ENCODE measurements at places on chromosomes 7 and 10.

GRCh38 chr10:127161482-127161881 lies 34.9 kb downstream of the INSYN2A start:
- DNase-seq: peak; percentile 56

- DNase-seq: no peak
These were observed 1.9 kb upstream of the PAX4 start for GRCh38 chr7:127619681-127620405.

- DNase-seq: no peak
These were observed 64.6 kb downstream of the GSAP start for GRCh38 chr7:77351539-77352004.

- no peak for DNase-seq
These were observed 329.7 kb upstream of the POM121L12 start for GRCh38 chr7:52705768-52706167.

DNA sequence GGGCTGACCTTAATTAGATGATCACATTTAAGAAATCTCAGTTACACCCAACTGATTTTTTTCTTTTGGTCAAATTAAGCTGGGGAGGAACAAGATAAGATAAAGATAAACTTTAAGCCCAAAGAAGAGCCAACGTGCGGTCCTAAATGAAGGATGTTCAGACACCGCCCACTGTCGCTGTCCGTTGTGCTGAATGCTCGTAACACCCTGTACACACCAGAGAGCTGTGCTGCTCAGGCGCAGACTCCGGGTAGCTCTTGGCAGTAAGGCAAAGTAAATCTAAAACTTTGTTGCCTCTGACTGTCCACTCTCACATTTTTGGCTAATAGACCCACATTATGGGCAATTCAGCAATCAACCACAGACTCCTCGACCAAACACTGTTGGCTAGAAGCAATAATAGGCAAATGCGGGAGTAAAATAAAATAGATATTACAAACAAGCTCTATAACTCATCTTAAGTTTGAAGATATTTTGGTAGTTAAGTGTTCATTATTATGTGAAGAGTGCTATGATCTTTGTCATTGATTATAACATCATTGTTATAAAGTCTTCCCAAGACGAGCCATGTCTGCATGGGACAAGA lies 57.1 kb downstream of the PLPP4 start:
- DNase-seq: no peak

- no peak for DNase-seq
These were observed 44.5 kb downstream of the FGFBP3 start for GRCh38 chr10:91864744-91865143.

DNA sequence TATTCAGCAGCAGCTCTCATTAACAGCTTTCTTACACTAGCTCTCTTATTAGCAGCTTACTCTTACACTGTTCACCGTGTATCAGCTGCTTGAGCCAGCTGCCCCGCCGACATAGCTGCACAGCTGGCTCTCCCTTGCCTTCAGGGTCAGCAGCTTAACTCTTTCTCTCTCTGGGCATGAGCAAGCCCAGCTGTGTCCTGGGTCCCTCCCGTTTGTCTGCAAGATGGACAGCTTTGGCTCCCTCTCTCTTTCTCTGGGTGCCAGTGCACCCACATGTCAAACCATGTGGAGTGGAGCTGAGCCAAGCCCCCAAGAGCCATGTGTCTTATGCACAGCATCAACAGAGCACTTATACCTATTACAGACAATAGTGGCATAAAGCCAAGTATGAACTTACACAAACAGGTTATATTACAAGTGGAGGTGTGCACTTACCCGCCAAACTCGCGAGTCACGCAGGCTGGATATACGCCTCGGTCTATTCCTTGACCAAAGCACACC lies 35.7 kb upstream of the MTPAP start:
- no peak for DNase-seq

GRCh38 chr10:35892526-35892925 lies 250.4 kb upstream of the FZD8 start:
- DNase-seq: no peak

GRCh38 chr7:148884299-148885022 lies 370 bp upstream of the EZH2 start:
- DNase-seq: peak; percentile 94

DNA sequence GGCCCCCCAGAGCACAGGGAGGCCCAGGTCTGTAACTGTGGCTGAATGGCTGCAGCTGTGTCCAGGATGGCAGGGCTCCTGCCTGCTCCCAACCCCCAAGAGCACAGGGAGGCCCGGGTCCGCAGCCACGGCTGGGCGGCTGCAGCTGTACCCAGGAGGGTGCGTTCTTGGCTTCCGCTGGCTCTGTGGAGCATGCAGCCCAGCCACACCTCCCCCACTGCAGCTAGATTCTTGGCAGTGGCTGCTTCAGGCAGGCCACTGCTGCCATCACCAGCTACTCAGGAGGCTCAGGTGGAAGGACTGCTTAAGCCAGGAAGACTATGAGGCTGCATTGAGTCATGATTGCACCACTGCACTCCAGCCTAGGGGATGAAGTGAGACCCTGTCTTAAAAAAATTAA lies 27.9 kb downstream of the C7orf25 start:
- DNase-seq: no peak

GRCh38 chr7:118149394-118149793 lies 34.6 kb upstream of the LSM8 start:
- no peak for DNase-seq

DNA sequence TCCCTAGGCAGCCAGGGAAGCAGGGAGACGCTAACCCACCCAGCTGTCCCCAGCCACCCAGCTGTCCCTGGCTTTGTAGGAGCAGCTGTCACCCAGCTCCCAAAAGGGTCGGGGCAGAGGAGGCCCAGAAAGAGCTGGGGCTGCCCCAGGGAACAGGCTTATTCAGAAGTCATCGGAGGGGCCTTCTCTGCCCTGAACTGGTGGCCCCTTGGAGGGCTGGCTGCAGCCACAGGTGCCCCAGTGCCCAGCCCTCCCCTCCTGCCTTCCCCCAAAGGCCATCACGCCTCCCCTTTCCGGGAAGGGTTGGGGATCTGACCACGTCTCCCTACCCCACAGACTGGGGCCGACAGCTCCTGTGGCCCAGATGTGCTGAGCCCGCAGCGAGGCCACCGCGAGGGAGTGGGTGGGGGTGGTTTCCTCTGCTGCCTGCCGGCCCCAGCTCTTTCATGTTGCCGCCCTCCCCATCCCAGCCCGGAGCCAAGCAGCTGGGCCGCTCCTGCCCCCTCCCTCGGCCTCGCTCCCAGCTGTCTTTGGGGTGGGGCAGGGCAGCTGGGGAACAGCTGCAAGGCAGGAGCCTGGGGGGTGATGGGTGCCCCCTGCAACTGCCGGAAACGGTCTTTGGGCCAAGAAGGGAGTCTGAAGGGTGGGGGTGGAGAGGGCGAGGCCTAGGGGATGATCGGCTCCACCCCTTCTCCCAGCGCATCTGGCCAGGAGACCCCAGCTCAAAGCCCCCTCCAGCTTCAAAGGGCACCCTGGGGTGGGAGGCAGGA lies 16.8 kb downstream of the TRIM8 start:
- DNase-seq: no peak

GRCh38 chr7:87658553-87658952 lies 30.4 kb downstream of the RUNDC3B start:
- no peak for DNase-seq

DNA sequence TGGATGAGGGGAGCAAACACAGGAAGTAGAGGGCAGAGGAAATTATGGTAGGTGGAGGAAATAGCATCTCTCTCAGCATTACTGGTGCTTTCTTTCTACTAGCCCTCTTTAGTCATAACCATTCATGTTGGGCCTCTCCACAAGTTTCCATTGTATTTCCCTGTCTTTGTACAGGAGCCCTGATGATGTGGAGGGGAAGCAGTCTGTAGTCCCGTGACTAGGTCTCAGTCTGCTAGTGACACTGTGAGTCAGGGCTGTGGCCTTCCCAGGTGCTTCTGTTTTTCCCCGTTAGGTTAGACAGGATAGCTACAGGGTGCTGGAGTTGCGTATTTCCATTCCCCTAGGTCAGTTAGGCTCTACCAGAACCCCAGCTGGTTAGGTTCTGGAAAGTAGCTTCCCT lies 82.9 kb upstream of the NAMPT start:
- DNase-seq: no peak

GRCh38 chr7:42263971-42264370 lies 27.0 kb upstream of the GLI3 start:
- DNase-seq: peak; percentile 64

- no peak for DNase-seq
These were observed 22.7 kb downstream of the CYP2C19 start for GRCh38 chr10:94785211-94785610.

DNA sequence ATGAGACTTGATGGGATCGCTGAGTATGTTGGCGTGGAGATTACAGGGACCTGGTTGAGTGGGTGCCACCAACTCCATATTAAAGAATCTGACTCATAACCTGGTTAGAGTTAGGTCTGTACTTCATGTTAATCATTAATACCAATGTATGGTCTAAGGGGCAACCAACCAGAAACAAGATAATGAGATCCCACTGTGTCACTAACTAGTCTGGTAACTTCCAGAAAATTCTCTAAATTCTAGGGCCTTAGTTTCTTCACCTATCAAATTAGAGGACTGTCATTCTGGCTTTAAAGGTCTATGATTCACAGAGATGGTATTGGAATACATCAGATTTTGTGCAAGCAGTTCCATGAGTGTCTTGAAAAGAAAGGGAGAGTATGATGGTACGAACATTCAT lies 102.2 kb downstream of the SNX10 start:
- DNase-seq: no peak

GRCh38 chr7:151744656-151745638 lies 132.0 kb downstream of the PRKAG2 start:
- DNase-seq: no peak

- no peak for DNase-seq
These were observed 75.7 kb downstream of the RSU1 start for GRCh38 chr10:16741540-16741939.

DNA sequence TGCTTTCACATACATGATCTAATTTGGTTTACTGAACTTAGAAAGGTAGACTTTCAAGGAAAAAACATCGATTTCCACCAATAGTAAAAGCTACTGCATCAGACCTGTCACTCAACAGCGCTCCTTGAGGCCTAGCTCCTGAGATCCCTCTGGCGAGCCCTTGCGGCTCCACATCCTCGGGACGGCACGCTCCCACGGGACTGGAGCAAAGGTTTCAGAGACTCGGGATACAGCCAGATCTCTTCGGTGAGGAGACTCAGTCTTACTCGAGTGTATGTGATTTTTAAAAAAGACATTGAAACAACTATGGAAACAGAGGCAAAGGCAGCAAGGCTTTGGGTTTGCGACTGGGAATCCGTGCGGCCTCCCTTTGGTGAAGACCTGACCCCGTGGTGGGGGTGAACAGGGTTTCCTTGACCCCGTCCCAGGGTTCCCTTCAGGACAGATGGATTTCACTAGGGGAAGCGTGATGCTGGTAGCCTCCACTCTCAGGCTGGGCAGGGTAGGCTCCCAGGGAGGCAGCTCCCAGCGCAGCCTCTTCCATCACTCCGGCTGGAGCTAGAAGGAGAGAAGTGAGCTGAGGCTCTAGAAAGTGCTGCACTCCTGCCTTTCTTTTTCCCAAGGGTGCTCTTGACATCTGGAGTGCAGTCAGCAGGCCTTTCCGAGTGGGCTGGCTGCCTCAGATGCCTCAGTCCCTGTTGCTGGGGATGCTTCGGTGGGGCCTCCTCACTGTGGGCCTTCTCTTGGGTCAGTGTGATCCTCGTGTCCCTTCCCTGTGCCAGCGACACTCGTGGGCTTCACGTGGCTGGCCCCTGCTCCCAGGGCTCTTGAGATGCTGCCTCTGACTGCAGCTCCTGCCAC lies 5.8 kb upstream of the ATP6V0E2 start:
- peak; percentile 49 for DNase-seq

GRCh38 chr7:147584771-147585193 lies 1005.8 kb upstream of the C7orf33 start:
- no peak for DNase-seq

GRCh38 chr7:120898715-120899499 lies 41.0 kb upstream of the TSPAN12 start:
- DNase-seq: no peak

GRCh38 chr7:48525736-48526732 lies 354.8 kb downstream of the ABCA13 start:
- DNase-seq: no peak

DNA sequence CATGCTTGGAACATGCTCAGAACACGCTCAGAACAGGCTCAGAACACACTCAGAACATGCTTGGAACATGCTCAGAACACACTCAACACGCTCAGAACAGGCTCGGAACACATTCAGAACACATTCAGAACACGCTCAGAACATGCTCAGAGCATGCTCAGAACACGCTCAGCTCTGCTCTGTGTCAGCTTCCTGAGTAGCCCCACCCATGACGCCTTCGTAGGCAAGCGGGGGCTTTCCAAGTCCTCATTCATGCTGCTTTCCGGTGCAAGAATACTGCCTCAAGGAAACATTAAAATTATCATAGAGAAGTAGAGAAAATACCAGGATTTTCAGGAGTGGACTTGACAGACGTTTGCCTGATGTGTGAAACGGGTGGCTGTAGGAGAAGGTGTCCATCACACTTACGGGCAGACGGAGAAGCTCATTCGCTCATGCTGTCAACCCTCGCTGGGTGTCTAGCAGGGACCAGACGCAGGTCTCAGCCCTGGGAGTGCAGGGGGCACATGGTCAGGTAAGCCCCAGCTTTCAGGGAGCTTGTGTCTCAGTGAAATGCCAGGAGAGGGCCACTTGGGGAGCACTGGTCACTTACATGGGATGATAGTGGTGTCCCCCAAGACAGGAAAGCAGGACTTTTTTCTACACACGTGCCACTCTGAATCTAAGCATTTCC lies 24.7 kb downstream of the EN2 start:
- peak; percentile 59 for DNase-seq

GRCh38 chr10:125231116-125231812 lies 70.9 kb upstream of the CTBP2 start:
- DNase-seq: no peak

GRCh38 chr10:73839276-73839966 lies 28.0 kb upstream of the NDST2 start:
- no peak for DNase-seq

DNA sequence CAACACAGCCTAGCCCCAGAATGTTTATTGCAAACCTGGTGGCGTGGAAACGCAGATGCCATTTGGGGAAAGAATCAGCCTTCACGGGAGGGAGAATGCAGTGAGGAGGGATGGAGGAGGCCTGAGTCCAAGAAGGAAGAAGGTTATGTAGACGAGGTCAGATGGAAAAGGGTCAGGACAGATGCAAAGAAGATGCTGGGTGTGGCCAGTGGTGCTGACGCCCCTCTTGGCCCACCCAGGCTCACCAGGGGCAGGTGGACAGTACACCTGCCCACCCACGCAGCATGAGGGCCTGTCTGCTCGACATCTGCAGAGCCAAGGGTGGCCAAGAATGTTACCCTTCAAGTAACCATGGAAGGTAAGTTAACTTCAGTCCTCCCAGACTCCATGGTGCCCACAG lies 40.5 kb downstream of the OAT start:
- no peak for DNase-seq

DNA sequence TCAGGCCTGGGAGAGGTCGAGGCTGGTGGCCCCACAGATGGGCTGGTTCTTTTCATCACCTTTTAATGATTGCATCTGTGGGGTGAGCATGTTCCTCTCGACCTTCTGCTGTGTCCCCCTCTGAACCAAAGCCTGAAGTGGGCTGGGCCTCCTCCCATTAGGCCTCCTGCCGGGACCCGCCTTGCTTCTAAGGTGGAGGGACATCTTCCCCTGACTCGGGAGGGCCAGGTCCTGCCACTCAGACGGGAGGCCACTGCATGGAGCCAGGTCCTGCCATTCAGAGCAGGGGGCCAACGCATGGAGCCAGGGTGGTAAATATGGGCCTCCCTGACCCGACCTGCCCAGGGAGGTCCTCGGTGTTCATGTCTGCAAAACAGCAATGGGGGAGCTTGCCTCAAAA lies 188.4 kb downstream of the EBF3 start:
- peak; percentile 73 for DNase-seq

Measured in suprapubic skin (tissue), 4 donors.